ENCODE measurements at places on chromosomes 6 and 20. TPM values are rescaled to one million over a fixed set of nuclear protein-coding genes. Genes with fewer than 3 reads are reported as not detected.
A peak's percentile ranks its signal among the peaks of the same experiment; 100 is the strongest.

- H3K27me3 ChIP-seq: no peaks in the 10 kb centered on the region
- DNase-seq: no peak
- no peak overlapping the region for H3K4me3 ChIP-seq
- H3K4me1 ChIP-seq: peaks cover 10% of the 10 kb centered on the region
- H3K27ac ChIP-seq: no peak overlapping the region
Measured at GRCh38 chr20:3247638-3248037, 8.6 kb upstream of the SLC4A11 start.

DNA sequence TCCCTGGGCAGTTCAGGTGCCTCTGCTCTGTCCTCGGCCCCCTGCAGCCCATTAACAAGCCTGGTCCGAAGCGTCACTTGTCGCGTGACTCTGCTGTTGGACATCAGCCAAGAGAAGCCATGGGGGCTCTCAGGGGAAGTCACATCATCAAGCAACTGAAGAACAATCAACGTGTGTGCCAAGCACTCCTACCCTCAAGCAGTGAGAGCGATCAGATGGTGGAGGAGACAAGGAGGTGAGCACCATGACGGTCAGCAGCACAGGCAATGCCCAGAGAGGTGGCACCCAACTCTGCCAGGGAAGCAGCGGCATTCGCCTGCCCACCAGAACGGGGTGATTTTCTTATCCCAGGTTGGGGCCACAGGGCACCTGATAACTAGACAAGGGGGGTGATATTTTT lies 132.7 kb downstream of the AGPAT4 start:
- no peak overlapping the region for H3K4me3 ChIP-seq
- peak; percentile 61 for DNase-seq
- H3K4me1 ChIP-seq: peaks cover 6% of the 10 kb centered on the region
- no peaks in the 10 kb centered on the region for H3K27me3 ChIP-seq
- no peak overlapping the region for H3K27ac ChIP-seq

GRCh38 chr20:20051767-20052073 lies 546 bp downstream of the CRNKL1 start:
- H3K27ac ChIP-seq: peak overlapping the region; percentile 85
- H3K36me3 ChIP-seq: peaks cover 36% of the 10 kb centered on the region
- DNase-seq: no peak
- H3K4me1 ChIP-seq: no peaks in the 10 kb centered on the region

GRCh38 chr6:81751388-81752083 lies 945 bp downstream of the TENT5A start:
- H3K4me3 ChIP-seq: peak overlapping the region; percentile 68
- no peaks in the 10 kb centered on the region for H3K27me3 ChIP-seq

DNA sequence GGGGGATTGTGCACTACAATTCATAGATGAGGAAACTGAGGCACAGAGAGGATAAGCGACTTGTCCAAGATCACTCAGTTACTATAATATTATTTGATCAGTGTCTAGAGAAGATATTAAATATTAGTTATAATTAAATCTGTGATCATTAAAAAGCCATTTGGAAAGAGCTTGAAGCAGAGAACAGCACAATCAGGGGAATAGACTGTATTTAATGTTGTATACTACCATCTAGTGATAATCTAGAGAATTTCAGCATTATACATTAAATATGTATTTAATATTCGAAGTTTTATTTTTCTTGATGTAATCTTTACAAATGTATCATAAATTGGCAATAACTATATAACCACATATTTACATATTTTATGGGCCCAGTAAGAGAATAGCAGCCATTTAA lies 20.1 kb upstream of the MTCL3 start:
- peak; percentile 42 for DNase-seq
- no peak overlapping the region for H3K27ac ChIP-seq
- H3K4me1 ChIP-seq: no peaks in the 10 kb centered on the region
- no peaks in the 10 kb centered on the region for H3K27me3 ChIP-seq

DNA sequence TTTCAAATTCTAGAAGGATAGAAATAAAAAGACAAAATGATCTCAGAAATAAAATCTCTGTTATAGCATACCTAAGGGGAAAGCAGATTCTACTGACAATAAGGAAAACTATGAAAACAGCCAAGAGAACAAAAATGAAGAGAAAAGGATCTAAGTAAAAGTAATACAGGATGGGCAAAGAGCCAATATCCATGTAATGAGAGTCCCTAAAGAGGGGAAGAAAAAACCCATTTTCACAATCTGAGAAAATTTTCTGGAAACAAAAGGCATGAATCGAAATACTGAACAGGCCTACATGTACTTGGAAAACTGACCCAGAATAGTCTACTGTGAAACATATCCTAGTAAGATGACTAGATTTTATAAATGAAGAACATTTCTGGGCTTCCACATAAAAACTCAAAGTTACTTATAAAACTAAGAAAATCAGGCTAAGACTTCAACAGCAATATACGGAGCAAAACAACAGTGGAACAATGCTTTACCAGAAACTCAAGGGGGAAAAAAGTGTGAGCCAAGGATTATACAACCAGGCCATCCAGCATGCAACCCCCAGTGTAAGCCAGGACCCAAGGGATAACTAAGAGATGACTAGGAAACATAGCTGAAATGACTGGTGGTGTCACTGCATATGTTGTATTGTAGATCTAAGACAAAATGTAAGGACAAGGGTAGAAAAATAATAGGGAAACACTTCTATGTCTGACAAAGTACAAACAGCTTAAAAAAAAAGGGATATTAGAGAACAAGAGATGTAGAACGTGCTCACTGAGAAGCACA lies 10.2 kb downstream of the NAPB start:
- H3K4me1 ChIP-seq: peaks cover 13% of the 10 kb centered on the region
- no peaks in the 10 kb centered on the region for H3K36me3 ChIP-seq
- no peak for DNase-seq
- no peak overlapping the region for H3K27ac ChIP-seq

DNA sequence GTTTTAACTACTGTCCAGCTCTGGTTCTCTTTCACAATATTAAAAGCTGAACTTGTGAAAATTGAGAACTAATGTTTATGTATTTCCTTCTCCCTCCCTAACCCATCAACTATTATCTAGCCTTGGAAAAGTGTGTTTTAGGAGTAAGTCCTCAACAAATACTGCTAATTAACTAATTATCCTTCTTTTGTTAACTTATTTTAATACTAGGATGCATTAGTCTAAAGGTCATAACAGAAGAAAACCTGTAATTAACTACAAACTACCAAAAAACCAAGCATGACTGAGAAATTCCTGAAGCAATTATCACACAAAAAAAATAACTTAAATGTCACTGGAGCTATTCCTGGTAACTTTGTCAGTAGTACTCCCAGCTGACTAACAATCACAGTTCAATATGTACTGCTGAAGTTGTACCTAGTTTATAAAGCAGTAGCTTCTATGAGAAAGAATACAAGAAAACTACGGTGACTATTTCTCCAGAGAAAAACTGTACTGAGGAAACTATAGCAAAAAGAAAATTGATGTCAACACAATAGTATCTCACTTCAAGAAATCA lies 301.9 kb downstream of the LAMA2 start:
- H3K36me3 ChIP-seq: no peaks in the 10 kb centered on the region
- H3K27ac ChIP-seq: no peak overlapping the region
- peaks cover 24% of the 10 kb centered on the region for H3K4me1 ChIP-seq
- H3K27me3 ChIP-seq: no peaks in the 10 kb centered on the region
- no peak for DNase-seq

GRCh38 chr20:50689864-50690649 lies 1.3 kb downstream of the RIPOR3 start:
- H3K4me3 ChIP-seq: peak overlapping the region; percentile 51
- peak; percentile 82 for DNase-seq
- H3K36me3 ChIP-seq: no peaks in the 10 kb centered on the region

- H3K27ac ChIP-seq: no peak overlapping the region
- no peaks in the 10 kb centered on the region for H3K36me3 ChIP-seq
- no peaks in the 10 kb centered on the region for H3K27me3 ChIP-seq
Measured at GRCh38 chr6:14517516-14518105, 400.0 kb downstream of the CD83 start.

DNA sequence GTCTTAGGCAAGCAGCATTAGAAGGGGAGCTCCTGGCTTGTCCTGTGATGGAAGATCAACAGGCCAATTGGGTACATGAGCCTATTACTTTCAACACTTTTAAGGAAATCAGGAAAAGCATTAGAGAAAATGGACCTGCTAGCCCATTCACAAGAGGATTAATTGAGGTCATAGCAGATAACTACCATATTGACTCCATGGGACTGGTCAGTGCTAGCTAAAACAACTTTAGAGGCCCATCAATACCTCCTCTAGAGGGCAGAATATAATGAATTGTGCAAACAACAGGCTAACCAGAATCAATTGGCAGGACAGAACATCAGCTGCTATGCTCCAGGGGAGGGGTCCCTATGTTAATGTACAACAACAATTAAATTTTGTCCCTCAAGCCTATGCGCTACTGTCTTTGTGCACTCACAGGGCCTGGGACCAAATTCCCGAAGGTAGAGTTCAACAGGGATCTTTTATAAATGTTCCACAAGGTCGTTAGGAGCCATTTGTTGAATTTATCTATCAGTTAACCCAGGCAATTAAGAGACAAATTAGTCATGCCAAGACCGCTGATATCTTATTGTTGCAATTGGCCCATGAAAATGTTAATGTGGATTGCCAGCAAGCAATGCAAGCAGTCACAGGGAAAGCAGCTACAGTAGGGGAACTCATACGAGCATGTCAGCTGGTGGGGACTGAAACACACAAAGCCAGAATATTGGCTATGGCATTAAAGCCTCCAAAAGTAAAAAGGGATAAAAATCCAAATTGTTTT lies 106.6 kb upstream of the BTN3A2 start:
- no peak overlapping the region for H3K4me3 ChIP-seq
- no peaks in the 10 kb centered on the region for H3K27me3 ChIP-seq
- H3K27ac ChIP-seq: no peak overlapping the region

GRCh38 chr6:106145741-106146227 lies 59.6 kb downstream of the PRDM1 start:
- no peak overlapping the region for H3K4me3 ChIP-seq
- no peaks in the 10 kb centered on the region for H3K4me1 ChIP-seq
- no peak overlapping the region for H3K27ac ChIP-seq
- no peaks in the 10 kb centered on the region for H3K27me3 ChIP-seq
- H3K36me3 ChIP-seq: no peaks in the 10 kb centered on the region
- DNase-seq: no peak

The RBBP8NL gene
- not detected for total RNA-seq

GRCh38 chr6:56324396-56324795 lies 77.0 kb upstream of the COL21A1 start:
- no peak for DNase-seq
- H3K36me3 ChIP-seq: no peaks in the 10 kb centered on the region
- H3K4me3 ChIP-seq: no peak overlapping the region
- H3K27ac ChIP-seq: no peak overlapping the region
- H3K4me1 ChIP-seq: no peaks in the 10 kb centered on the region

DNA sequence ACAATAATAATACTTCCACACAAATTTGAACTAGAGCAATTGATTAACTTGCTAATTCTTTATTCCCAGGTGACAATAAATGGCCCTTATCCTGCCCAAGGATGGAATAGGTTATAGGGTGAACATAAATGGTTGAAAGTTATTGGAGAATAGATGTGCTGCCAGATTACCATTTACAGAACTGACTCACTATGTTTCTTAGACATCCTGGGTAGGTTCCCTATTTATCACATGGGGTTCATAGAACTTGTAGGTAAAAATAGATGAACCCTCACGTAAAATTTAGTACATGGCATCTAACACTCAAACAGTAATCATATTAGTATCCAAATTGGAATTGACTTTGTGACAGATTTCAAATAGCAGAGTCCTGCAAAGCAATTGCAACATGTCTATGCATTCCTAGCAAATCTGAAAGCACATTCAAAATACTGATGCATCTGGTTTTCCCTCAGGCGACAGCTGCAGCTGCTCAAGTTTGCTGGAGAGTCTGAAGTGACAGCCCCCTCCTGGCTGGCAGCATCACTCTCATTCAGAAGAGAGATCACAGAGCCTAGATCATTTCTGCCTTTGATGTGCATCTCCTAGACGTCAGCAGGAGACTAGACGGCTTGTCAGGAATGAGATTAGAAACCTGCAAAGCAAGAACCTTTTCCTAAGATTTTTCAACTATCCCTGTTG lies 80.2 kb upstream of the RNF217 start:
- H3K4me1 ChIP-seq: peaks cover 47% of the 10 kb centered on the region
- no peaks in the 10 kb centered on the region for H3K27me3 ChIP-seq
- no peak overlapping the region for H3K4me3 ChIP-seq
- peak; percentile 92 for DNase-seq

DNA sequence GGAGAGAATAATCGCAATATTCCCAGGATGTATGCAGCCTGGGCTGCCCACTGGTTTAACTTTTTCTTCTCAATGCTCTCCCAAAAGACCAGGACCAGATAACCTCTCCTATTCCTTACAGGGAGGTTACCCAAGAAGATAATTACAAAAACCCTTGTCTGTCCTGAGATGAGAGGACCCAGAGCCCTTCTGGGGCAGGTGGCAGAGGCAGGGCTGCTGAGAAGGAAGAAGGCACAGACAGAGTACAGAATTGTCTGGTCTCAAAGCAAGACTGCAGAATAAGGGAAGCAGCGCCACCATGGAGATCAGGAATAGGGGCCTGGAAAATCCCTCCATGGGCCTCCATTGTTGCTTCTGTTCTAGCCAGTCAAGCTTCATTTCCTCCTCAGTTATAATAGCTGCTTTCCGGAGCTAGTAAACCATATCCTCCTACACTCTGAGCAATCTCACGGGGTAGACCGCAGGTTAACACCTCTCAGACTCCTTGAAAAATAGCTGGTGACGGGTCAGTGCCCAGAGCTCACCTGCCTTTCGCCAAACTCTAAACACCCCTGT lies 463 bp upstream of the HLA-DMB start:
- H3K36me3 ChIP-seq: no peaks in the 10 kb centered on the region
- peaks cover 8% of the 10 kb centered on the region for H3K4me1 ChIP-seq
- peak overlapping the region; percentile 54 for H3K27ac ChIP-seq
- peak overlapping the region; percentile 24 for H3K4me3 ChIP-seq

DNA sequence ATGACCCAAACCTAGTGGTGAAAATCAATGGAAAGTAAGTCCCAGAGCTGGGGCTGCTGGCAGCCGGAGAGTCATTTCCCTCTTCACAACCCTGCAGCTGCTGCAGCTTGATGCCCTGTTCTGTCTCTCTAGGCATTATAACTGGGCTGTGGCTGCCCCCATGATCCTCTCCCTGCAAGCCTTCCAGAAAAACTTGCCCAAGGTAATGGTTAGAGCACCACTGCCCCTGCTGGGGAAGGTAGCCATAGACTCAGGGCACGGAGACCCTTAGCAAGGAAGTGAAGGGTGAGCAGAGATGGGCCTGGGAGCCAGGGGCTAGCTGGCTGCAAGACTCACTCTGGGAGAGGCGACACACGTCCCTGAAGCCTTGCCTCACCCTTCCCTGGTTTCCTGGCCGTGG lies 12.0 kb downstream of the LPIN3 start:
- no peak overlapping the region for H3K4me3 ChIP-seq
- H3K27ac ChIP-seq: no peak overlapping the region
- H3K27me3 ChIP-seq: no peaks in the 10 kb centered on the region
- DNase-seq: no peak
- H3K4me1 ChIP-seq: no peaks in the 10 kb centered on the region
- H3K36me3 ChIP-seq: no peaks in the 10 kb centered on the region

The OOEP gene
- total RNA-seq: not detected

DNA sequence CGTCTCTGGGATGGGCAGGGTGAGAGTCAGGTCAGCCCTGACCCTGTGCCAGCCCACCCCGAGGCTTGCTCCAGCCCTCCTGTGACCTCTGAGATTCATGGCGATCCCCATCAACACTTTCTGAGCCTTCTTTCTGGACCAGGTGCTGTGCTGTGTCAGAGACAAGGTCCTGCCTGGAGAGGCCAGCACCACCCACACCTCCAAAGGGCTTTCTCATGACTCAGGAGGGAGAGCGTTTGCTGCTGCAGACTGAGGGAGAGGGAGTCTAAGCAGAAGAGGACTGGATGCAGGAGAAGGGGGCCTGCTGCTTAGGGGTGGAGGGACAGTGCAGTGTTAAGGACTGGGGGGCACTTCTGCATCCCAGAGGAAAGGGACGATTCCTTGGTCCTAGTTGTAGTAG lies 193.5 kb downstream of the LRFN2 start:
- H3K4me3 ChIP-seq: no peak overlapping the region
- peaks cover 5% of the 10 kb centered on the region for H3K4me1 ChIP-seq
- DNase-seq: no peak
- H3K27ac ChIP-seq: no peak overlapping the region
- no peaks in the 10 kb centered on the region for H3K36me3 ChIP-seq
- H3K27me3 ChIP-seq: no peaks in the 10 kb centered on the region

All from A673 (cell line).